NCI-H1105 treated with DMSO at 0.1 percent for 48 hours (cell line): ENCODE measurements at places on chromosomes 3 and 15.

DNA sequence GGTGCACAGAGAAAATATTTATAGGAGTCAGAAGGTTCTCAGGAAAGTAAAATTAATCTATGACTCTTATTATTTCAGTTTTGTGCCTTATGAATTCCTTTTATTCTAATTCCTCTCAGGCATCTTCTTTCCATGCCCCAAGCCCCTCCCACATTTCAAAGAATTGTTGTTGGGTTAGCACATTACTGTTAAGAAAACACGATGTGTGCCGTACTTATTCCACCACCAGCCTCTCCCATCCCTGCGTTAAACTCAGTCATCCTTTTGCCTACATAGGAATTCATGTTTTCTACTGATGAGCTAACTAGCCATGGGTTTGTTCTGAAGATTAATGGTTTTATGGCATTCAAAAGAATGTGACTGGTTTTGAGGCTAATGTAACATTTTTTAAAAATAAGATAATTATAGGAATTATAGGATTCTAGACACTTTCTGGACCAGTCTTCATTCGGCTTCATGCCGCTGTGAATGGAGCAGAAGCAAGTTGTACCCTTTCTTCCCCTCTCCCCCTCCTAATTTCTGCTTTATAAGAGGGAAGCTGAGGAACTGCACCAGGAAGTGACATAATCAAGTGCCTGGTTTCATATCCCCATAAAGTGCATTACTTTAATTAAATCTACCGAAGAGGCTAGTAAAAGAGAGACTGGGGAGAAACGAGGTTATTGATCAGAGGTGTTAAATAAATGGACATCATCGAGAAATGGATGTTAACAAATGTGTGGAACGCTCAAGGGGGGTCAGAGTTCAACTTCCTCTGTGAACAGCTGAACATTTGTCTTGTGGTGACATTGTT is 12.3 kb upstream of the MB21D2 start:
- DNase-seq: no peak

DNA sequence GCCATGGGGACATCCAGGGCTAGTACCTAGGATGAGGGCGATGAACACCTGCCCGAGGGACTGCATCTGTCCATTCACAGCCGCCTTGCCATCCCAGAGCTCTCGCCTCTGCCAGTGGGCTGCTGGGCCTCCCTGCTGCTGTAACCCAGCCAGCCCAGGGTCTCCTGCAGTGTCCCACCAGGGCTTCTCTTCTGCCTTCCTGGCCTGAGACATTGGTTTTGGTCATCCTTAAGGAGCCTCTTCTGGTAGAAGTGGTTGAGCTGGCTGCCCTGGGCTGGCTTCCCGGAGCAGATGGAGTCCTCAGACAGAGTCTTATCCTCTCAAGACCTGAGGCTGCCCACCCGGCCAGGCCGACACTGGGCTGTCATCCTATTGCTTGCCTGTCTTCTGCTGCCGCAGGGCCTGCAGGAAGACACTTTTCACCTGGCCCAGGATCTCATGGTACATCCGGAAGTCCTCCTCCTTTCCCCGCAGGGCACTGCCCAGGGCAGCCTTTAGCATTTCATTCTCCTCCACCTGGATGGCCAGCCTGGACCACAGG is 6.1 kb upstream of the HHATL start:
- DNase-seq: no peak

DNA sequence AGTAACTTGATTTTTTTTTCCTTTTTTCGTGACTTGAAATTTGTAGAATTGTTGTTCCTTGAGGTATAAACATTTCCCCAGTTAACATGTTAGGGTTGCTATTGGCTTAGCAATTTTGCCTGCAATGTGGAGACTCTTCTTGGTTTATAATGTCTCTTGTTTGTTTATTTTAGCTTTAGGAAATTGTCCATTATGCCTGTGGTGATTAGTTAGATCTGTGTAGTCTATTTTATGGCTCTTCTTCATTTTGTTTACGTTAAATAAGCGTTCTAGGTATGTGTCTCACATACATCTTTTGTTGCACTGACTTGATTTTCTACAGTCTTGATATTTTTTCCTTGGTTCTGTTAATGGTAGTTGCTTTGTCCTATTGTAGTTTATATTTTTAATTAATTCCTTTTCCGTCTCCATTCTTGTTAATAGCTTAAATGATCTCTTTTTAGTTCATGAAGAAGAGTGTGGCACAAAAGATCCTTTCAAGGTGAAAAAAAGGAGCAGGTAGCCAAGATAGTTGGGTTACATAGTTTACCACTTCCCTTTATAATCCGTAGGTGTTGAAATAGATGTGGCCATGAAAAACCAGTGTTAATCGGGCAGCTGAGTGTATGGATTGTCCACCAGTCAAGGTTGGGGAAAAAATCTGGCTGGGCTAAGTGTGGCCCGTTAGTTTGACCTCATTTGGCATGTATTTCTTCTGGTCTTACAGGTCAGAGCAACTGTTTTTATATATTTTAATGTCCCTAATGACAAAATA is 12.1 kb downstream of the IQGAP1 start:
- DNase-seq: no peak

GRCh38 chr15:64645995-64646394 is 129.4 kb downstream of the RBPMS2 start:
- DNase-seq: no peak

DNA sequence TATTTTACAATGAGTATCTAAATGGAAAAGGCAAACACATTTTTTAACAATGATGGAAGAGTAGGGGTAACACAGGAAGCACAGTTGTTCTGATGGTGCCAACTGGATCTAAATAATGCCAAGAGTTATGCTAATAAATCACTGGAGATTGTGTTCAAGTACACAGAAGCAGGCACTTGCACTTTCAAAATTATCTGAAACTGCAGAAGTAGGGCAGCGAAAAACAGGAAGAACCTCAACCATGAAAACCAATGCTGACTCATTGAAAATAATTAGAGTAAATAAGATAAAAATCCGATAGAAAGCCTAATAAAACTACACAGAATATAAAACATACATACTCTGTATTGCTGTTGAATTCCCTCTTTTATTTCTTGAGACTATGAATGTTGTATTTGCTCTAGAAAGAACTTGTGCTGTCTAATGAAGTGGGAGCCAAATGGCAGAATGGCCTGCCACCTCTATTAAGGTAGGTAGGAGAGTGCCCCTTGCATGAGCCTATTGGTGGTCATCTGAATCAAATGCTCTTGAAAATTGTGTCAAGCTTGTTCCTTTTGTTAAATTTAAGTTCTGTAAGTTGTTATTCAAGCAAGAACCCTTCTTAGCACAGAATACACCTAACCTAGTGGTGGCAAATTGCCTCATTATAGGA is 93.7 kb downstream of the ABI3BP start:
- no peak for DNase-seq

DNA sequence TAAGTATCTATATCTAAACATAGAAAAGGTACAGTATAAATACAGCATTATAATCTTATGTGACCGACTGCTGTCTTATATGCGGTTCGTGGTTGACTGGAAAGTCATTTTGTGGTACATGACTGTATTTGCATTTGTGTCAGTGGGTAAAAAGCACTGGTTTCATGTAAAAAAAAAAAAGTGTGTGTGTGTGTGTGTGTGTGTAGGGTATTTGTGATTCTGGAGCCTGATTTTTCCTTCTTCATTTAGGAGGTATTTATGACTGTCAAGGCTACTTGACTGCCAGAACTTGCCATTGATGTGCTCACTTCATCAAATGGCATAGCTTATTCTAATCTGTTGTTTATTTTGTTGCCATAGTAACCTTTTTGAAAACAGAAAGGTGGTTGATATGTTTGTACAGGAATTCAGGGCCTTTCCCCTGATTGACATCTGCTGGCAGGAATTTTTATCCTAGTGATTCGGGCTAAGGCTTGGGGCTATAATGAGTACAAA is 63.2 kb downstream of the AKAP13 start:
- DNase-seq: peak; percentile 76

GRCh38 chr3:13686367-13687160 is 137.6 kb downstream of the FBLN2 start:
- no peak for DNase-seq

DNA sequence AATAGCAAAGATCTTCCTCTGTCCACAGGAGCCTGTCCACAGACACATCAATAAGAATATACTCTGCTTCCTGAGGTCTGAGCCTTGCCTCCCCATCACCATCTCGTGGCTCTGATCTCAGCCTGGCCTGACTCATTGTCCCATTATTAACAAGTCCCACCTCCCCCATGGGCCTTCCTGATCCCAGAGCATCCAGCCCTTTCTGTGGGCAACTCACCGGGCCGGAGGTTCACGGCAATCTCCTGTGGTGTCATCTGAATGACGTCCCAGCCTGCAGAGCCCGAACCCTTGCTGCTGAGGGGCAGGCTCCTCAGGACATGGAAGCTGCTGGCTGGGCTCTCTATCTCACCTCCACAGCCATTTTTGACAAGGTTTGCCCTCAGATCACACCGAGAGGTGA is 28.1 kb downstream of the ITGB5 start:
- no peak for DNase-seq

DNA sequence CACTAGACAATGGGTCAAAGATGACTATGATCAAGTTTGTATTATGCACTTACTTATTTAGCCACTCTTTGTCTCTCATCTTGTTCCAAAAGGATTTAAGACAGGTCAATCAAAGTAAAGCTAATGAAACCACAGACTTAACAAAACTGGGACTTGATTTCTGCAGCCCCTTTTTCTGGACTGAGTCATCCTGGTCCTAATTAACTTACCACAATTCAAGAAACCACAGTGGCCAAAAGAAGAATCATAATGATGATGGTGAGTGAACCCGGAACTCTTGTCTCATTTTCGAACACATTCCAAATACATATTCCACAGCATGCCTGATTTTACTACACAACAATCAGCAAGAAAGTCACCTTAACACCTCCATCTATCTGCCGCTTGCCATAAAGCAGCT is 1333.0 kb downstream of the ROBO1 start:
- DNase-seq: no peak
